ENCODE measurements at places on chromosomes 11 and 22. TPM values are rescaled to one million over a fixed set of nuclear protein-coding genes. Genes with fewer than 3 reads are reported as not detected.
A peak's percentile ranks its signal among the peaks of the same experiment; 100 is the strongest.

Gene MS4A4E
- total RNA-seq: 3.9 TPM

DNA sequence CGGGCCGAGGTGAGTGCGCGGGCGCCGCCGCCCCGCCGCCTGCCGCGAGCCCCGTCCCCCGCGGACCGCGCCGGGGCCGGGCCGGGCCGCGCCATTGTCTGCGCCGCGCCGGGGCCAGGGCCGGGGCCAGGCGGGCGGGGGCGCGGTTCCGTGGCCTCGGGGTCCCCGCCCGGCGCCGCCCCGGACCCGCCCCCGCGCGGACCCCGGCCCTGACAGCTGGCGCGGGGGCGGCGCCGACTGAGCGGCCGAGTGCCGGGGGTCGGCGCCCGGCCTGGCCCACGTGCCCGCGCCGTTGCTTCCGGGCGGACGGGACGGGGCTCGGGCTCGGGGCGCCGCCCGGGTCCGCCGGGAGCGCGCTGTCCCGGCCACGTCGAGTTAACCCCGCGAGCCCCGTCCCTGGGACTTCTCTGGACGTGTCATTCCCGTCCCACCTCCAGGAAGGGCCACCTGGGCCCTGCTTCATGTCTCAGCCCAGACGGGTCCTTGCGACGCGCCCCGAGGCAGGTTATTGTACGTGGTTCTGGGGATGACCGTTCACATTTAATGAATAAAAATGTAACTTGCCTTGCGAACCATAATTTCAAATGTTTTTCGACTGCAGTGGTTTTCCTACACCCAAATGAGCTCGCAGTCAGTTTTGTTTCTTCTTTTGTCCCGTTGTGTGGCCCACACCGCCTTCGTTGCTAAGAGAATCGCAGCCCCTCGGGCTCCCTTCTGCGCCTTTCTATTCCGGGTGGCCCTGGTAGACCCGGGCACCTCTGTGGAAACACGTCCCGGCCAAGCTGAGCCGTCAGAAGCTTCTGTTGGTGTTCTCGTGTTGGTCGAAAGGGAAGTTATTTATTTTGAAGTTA is 562 bp downstream of the ZBED4 start:
- peak overlapping the region; percentile 71 for H3K27ac ChIP-seq
- H3K27me3 ChIP-seq: no peaks in the 10 kb centered on the region
- peak overlapping the region; percentile 72 for H3K4me3 ChIP-seq
- DNase-seq: peak; percentile 62

DNA sequence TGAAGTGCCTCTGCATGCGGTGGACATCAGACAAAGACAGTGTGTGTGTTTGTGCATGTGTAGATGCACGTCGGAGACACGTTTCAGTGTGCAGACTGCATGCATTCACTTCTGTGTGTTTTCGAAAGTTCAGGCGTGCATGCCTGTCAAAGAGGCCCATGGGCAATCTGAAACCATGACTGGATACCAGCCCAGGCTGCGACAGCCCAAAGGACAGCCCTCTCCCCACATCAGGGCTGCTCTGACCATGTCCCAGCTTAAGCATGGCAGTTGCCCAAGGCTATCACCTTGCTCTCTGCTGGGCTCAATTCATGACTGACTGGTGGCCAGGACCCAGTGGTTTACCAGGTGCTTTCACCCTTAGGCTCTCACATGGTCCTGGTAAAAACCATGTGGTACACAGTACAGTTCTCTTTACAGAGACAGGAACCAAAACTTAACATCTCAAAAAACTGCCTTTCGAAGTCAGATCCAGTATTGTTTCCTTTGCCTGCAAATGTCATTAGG is 423.7 kb upstream of the CADM1 start:
- no peak overlapping the region for H3K4me3 ChIP-seq
- no peak overlapping the region for H3K27ac ChIP-seq
- DNase-seq: no peak
- peaks cover 7% of the 10 kb centered on the region for H3K4me1 ChIP-seq

DNA sequence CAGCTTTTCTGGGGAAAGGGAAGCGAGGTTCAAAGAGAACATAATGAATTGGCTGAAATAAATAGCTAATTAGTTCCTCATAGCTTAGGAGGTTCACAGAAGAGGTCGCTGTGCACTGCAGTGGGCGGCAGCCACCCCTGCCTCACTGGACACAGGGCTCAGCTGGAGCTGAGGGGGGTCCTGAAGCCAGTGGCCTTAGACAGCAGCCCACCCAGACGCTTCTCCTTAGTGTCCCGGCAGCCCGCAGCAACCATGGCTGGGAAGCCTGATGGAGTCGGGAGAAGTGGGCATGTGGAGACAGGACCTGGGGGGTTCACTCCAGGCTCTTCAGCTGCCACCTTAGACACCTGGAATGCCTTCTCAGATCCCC is 75.4 kb downstream of the TRIM29 start:
- H3K27ac ChIP-seq: no peak overlapping the region
- H3K4me1 ChIP-seq: peaks cover 11% of the 10 kb centered on the region
- no peak for DNase-seq

DNA sequence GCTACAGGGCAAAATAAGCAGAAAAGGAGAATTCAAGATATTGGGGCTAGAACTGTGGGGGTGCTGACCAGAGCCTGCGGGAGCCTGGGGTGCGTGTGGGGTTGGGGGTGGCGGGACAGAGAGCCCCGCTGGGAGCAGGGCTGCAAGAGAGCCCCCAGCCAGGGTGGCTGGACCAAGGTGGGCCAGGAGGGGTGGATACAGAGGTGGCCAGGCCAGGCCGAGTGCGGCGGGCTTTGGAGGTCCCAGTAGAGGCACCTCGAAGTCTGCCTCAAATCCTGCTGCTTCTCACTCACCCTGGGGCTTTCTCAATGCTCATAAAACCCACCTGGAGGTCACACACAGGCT is 16.9 kb upstream of the MUC5B start:
- H3K36me3 ChIP-seq: no peaks in the 10 kb centered on the region
- H3K4me1 ChIP-seq: no peaks in the 10 kb centered on the region
- no peak overlapping the region for H3K4me3 ChIP-seq

DNA sequence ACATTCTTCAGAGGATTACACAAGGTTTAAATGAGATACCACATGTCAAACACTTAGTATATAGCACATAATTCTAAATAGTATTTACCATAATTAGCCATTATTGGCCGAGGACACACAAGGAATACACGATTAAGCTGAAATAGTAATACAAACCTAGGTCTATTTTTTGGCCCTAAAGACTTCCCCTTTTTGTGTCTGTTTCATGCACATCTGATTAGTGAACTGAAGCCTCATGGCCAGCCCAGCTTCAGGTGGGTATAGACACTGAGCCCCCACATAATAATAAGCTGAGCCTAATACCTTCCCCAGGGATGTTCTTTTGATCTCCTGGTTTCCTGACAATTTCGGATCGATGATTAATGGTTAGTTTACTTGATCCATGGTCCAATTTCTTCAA is 2.1 kb downstream of the GLYATL1B start:
- no peak for DNase-seq
- no peak overlapping the region for H3K27ac ChIP-seq
- no peaks in the 10 kb centered on the region for H3K27me3 ChIP-seq
- H3K4me3 ChIP-seq: no peak overlapping the region
- no peaks in the 10 kb centered on the region for H3K36me3 ChIP-seq
- no peaks in the 10 kb centered on the region for H3K4me1 ChIP-seq

DNA sequence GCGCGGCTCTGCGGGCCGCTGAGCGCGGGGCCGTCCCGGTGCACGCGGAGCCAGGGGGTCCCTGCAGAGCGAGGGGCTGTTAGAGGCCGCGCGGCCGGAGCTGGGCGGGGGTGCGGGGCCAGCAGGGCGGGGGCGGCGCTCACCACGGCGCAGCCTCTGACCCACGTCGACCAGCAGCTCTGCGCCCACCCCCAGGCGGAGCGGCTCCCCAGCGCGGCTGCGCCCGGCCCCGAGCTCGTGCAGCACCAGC is 385 bp upstream of the SCO2 start:
- peaks cover 19% of the 10 kb centered on the region for H3K4me1 ChIP-seq
- no peak for DNase-seq
- H3K27ac ChIP-seq: peak overlapping the region; percentile 75
- peaks cover 30% of the 10 kb centered on the region for H3K36me3 ChIP-seq
- H3K27me3 ChIP-seq: no peaks in the 10 kb centered on the region

Gene ZP1
- total RNA-seq: not detected

DNA sequence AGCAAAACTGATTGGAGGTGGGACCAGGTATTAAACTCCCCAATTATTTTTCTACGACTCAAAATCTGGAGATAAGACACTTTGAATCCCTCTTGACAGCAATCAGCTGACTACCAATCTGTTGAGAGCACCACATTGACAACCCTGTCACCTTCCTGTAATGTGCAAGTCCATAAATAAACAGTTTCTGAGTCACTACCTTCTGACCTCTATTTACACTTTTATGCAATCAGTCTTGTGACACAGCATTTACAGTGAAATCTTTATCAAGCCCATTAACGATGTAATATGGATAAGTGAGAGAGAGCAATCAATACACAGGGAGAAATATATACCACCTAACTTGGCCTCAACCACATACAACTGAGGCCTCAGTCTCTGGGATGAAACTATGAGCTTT is 283.7 kb upstream of the ANO5 start:
- no peaks in the 10 kb centered on the region for H3K27me3 ChIP-seq
- H3K36me3 ChIP-seq: no peaks in the 10 kb centered on the region
- no peak overlapping the region for H3K4me3 ChIP-seq
- no peak overlapping the region for H3K27ac ChIP-seq
- DNase-seq: no peak
- no peaks in the 10 kb centered on the region for H3K4me1 ChIP-seq

- no peaks in the 10 kb centered on the region for H3K27me3 ChIP-seq
- no peak overlapping the region for H3K27ac ChIP-seq
- H3K4me3 ChIP-seq: no peak overlapping the region
- no peak for DNase-seq
These were observed 47.7 kb downstream of the DKK3 start for GRCh38 chr11:11960687-11961086.

- peaks cover 5% of the 10 kb centered on the region for H3K4me1 ChIP-seq
- no peaks in the 10 kb centered on the region for H3K36me3 ChIP-seq
- H3K27ac ChIP-seq: no peak overlapping the region
- no peak overlapping the region for H3K4me3 ChIP-seq
- no peaks in the 10 kb centered on the region for H3K27me3 ChIP-seq
These were observed 5.5 kb upstream of the NFAM1 start for GRCh38 chr22:42437488-42438292.

- peak; percentile 82 for DNase-seq
- peaks cover 6% of the 10 kb centered on the region for H3K4me1 ChIP-seq
- no peaks in the 10 kb centered on the region for H3K27me3 ChIP-seq
These were observed 53.9 kb upstream of the CEP126 start for GRCh38 chr11:101860696-101861427.

DNA sequence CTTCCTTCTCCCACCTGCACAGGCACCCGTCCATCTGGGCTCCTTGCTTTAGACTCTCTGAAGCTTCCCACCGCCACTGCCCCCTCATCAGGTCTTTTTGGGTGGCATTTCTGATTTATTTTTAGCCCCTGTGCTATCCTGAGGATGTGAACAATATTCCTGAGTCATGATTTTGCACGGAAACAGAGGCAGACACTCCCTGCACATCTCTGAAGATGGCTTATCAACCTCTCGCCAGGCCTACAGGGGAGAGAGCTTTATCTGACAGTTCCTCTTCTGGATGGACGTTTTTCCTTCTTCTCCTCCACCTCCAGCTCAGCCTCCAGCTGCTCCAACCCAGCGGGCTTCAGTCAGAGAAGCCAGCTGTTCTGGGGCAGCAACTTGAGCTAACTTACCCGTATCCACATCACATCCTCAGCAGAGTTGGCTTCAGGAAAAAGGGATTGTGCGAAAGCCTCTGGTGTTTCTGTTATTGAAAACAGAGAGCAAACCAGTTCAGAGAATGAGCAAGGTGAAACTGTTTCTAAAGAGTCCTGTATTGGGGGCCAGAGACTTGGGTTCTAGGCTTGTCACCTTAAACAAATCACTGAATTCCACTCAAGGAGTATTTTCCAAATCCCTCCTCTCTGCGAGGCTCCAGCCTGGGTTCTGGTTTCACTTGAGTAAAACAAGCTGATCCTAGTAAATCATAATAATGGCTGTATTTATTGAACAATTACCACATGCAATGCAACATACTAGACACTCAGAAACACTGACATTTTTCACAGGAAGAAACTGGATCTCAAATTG is 33.1 kb upstream of the ETS1 start:
- H3K4me3 ChIP-seq: no peak overlapping the region
- DNase-seq: no peak
- H3K36me3 ChIP-seq: no peaks in the 10 kb centered on the region

Gene POU2AF1
- total RNA-seq: 5.8 TPM

Gene ENTHD1
- total RNA-seq: not detected

GRCh38 chr11:118885831-118886565 is 2.3 kb downstream of the CXCR5 start:
- H3K4me3 ChIP-seq: no peak overlapping the region
- peaks cover 5% of the 10 kb centered on the region for H3K4me1 ChIP-seq
- no peaks in the 10 kb centered on the region for H3K27me3 ChIP-seq
- no peak for DNase-seq
- H3K27ac ChIP-seq: no peak overlapping the region
